Right cardiac atrium (tissue), 5 donors: ENCODE measurements at places on chromosomes 3 and 15. TPM values are rescaled to one million over a fixed set of nuclear protein-coding genes. Genes with fewer than 3 reads are reported as not detected.
A peak's percentile ranks its signal among the peaks of the same experiment; 100 is the strongest.

The FETUB gene
- total RNA-seq = not detected

The BFSP2 gene
- total RNA-seq = not detected

The COL6A6 gene
- 5.7 TPM for total RNA-seq

The NR2E3 gene
- not detected for total RNA-seq

The RASSF1 gene
- 15.9 TPM for total RNA-seq

The CMSS1 gene
- 26.6 TPM for total RNA-seq

The GAP43 gene
- total RNA-seq = not detected

The TNFSF10 gene
- 15.0 TPM for total RNA-seq

The IL17RE gene
- total RNA-seq = 2.2 TPM

The RTP1 gene
- not detected for total RNA-seq

DNA sequence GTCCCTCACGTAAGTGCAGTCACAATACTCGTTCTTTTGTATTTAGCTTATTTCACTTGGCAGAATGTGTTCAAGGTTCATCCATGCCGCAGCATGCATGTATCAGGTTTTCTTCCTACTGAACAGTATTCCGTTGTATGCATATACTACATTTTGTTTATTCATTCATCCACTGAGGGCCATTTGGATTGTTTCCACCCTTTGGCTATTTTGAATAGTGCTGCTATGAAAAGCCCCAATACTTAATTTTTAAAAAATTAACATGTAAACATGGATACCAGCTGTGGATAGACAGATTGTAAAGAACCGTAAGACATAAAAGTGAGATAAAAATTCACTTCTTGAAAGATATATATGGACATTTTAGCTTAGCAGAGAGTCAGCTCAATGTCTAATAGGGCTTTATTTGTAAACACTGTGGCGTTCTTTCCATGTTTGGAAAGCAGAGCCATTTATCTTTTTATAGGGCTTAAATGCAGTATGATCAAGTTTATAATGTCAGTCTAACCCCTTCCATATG, 115.9 kb downstream of the VPS8 start:
- DNase-seq = no peak

GRCh38 chr15:43230640-43231115, 9.9 kb upstream of the EPB42 start:
- DNase-seq = no peak

DNA sequence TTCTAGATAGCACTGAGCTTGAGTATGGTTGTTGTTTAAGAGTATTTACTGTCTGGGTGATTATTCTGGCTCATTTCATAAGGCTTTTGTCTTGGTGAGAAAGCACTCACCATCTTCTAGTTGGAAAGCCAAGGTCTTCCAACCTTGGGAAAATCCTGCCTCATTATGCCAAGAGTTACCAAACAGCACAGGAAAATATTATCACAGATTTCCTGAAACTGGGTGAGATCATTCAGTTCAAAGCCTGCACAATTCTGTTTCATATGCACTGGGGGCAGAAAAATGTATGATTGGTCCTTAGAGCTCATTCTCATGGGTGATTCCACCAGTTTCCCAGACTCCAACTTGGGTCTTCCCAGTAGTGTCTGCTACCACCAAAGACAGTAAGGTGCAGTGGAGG, 291.8 kb downstream of the RORA start:
- no peak for DNase-seq

GRCh38 chr3:186442162-186442561, 80.1 kb upstream of the DGKG start:
- DNase-seq = peak; percentile 69

GRCh38 chr3:12040902-12041301, 36.7 kb downstream of the SYN2 start:
- no peak for DNase-seq

GRCh38 chr3:108998436-108998835, 44.8 kb upstream of the GUCA1C start:
- no peak for DNase-seq

- DNase-seq = no peak
These were observed 31.0 kb downstream of the LOXL1 start for GRCh38 chr15:73957276-73957675.

- DNase-seq = no peak
These were observed 112.9 kb upstream of the SLC6A11 start for GRCh38 chr3:10702961-10703740.

GRCh38 chr3:31465999-31466398, 66.7 kb upstream of the STT3B start:
- DNase-seq = no peak

DNA sequence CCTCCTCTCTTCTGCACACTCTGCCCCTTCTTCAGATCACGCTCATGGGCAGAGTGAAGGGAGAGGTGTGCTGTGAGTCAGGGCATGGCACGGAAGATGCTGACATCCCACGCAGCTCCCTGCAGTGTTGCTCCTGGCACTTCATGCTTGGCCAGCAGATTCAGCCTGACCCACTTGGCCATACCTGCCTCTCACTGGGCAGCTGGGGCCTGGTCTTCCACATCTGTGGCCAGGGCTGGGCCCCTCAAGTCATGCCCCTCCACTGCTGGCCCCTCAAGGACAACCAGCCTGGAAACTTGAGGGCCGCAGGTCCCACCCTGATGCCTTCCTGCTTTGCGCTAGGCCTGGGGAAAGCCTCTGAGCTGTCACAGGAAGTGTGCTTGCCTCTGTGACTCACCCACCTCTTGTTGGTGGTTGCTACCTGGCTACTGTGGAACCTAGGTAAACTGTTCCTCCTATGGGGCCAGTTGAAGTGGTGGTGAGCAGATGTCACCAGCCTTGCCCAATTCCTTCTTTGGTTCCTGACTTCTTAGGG, 48.7 kb downstream of the BSN start:
- DNase-seq = no peak

DNA sequence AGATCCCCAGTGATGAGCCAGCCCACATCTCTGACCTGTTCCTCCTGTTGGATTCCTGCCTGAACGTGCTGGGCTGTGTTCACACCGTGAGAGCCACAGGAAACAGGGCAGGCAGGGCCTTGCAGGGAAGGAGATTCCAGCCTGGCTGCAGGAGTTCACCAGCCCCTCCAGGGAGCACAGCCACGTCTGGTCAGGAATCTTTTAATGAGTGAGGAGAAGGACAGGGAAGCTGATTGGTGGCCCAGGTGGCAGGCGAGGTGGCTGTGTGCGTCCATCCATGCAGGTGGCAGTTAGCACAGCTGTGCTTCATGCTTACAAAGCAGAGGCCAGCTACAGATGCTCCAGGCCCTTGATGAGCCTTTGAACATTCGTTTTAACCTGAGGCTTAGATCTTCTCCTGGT, 10.5 kb downstream of the LRRK1 start:
- DNase-seq = no peak

- DNase-seq = peak; percentile 23
These were observed 436.1 kb downstream of the CHL1 start for GRCh38 chr3:632571-633170.

- DNase-seq = no peak
These were observed 64.7 kb downstream of the BFSP2 start for GRCh38 chr3:133464573-133464972.

DNA sequence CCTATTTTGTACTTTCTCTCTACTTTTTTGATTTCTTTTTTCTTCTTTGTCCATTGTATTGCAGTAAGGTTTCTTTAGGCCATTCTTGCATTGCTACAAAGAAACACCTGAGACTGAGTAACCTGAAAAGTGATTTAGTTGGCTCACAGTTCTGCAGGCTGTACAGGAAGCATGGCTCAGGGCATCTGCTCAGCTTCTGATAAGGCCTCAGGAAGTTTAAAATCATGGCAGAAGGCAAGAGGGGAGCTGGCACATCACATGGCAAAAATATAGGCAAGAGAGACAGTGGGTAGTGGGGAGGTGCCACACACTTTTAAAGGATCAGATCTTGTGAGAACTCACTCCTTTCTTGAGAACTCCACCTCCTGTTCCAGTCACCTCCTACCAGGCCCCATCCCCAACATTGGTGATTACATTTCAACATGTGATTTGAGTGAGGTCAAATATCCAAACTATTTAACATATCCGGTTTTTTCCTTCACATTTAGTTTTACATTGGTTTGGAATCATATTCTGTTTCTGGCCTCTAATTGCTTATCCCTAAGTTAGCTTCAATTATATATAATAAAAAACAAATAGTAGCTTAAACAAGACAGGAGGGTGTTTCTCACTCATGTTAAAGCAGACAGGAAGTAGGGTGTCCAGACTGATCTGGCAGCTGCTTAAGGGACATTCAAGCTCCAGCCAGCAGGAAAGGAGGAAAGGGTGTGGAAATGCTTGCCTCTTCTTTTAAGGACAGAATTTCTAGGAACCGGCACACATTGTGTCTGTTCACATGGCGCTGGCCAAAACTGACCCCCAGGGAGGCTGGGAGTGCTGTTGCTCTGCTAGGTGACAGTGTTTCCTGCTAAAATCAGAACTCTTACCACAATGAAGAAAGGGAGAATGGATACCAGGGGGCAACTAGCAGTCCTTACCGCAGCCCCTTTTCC, 28.8 kb upstream of the SKOR1 start:
- no peak for DNase-seq

GRCh38 chr3:36172699-36173098, 207.6 kb upstream of the STAC start:
- DNase-seq = no peak

- no peak for DNase-seq
These were observed 12.0 kb downstream of the PIERCE2 start for GRCh38 chr15:55420171-55420866.

DNA sequence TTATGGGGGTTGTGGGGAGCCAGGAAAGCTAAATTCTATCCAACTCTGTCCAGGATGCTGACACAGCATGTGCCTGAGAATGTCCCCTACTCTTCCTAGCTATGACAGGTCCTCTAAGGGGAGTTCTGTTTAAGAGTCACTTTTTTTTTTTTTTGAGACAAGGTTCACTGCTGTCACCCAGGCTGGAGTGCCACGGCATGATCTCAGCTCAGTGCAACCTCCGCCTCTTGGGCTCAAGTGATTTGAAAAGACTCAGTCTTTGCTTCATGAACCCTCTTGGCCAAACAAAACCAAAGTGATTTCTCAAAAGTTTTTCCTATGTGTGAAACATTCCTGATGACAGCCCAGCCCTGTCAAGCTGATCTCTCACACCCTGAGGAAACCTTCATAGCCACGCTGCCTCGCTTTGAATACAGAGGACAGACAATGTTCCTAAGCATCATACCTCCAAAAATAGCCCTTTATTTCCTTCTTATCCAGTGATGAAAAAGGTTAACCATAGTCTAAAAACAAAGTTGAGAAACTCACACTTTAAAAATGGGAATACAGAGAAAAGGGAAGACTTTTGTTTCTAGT, 105.5 kb upstream of the PROK2 start:
- DNase-seq = no peak

DNA sequence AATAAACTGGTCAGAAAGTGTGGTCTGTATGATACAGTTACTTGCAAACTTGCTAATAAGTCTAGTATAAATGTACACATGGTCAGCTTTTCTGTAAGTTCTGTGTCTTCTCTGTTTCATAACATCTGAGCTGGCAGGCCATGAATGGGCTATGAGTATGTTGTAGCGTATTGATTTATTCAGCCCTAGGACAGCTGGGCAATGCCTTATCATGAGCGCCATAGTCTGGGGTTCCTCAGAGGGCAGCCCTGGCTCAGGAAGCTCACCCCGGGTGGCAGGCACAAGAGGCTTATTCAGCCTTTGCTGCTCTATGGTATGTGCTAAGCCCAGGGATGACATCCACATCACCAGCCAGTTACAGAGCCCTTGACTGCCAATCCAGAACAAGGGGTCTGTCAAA, 50.7 kb upstream of the CCR2 start:
- no peak for DNase-seq

DNA sequence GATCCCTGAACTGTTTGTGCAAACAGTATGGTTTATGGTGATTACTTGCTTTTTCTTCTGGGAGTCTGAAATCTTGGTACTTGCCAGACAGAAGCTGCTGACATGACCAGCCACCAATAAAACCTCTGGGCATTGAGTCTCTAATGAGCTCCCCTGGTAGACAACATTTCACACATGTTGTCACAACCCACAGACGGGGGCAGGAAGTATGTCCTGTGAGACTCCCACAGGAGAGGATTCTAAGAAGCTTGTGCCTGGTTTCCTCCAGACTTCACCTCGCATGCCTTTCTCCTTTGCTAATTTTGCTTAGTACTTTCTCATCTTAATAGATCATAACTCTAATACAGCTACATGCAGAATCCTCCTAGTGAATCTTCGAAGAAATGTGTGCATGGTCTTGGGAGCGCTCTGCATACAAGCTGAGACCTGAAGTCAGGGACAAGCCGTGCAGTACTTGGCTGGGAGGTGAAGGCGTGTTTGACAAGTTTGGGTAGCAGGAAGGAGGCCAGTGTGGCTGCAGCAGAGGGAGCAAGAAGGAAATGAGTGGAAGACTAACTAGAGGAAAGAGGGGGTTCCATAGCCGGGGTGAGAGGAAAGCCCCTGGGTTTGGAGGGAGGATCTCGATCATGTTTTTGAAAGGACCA, 49.0 kb downstream of the B3GNT5 start:
- DNase-seq = no peak

DNA sequence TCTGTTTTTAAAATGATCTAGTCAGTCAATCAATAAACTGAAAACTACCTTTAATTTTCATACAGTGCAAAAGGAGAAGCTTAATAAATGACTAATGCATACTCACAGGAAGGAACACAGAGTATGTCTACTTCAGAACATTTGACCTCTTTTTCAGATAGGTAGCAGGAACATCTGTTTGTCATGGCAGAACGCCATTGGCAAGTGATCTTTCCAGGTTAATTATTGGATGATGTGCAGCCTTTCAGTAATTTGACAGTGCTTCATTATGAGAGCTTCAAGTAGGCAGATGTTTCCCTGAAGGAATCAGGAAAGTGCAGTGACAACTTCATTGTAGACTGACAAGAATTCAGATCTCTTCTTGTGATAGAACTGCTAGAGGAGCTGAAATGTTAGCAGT, 325.0 kb downstream of the OTOL1 start:
- DNase-seq = no peak

DNA sequence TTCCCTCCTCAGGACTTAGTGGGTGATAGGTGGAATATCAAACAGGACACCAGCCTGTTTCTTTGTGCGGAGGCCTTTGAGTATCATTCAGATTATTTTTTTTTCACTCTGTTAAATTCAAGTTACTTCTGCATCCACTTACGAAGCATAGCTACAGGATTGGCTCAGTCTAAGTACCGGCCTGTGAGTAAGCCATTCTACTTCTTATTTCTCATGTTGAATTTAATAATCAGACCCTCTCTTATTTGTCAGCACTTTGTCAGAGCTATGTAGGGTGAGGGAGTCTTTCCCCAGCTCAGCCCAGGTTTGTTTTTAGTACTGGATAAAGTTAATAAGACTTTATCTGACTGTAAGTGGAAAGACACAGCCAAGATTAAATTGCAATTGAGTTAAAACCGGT, 54.7 kb downstream of the ITPR1 start:
- DNase-seq = no peak

- no peak for DNase-seq
These were observed 174.0 kb upstream of the PRICKLE2 start for GRCh38 chr3:64399205-64399800.

- peak; percentile 28 for DNase-seq
These were observed 41.6 kb upstream of the ROPN1 start for GRCh38 chr3:124033360-124034015.

DNA sequence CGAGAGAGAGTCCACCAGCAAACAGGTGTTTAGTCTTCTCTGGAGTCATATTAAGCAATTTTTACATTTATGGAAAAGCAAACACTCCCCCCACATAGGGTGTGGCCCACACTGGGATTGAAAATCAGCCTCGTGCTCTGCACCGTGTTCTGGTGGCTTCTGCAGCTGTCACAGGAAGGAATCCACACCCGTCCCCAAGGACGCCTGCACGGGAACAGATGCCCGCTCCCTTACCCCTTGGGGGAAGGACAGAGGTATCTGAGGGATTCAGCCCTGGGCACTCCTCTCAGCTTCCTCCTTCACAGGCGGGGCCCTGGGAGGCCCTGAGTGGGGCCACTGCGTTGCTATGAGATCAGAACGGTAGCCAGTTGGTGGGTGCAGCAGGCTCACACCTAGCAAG, 27.8 kb downstream of the LIPC start:
- DNase-seq = peak; percentile 67
